ENCODE measurements at places on chromosomes 4 and X.

DNA sequence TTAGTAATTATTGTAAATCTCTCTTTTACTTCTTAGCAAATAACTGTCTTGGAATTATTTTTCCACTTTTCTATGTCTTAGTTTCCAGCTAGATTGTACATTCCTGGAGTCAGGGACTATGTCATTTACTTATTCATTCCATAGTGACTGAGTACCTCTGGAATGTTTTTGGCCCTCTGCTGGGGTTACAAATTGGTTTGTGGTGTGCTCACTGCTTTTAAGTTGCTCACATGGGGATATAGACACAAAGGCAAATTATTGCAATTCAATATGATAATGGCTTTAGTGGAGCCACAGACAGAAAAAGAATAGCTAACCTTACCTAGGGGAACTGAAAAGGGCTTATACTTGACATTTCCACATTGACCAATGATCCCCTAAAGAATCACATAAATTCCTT lies 63.7 kb upstream of the PDGFRA start:
- no peak for DNase-seq

DNA sequence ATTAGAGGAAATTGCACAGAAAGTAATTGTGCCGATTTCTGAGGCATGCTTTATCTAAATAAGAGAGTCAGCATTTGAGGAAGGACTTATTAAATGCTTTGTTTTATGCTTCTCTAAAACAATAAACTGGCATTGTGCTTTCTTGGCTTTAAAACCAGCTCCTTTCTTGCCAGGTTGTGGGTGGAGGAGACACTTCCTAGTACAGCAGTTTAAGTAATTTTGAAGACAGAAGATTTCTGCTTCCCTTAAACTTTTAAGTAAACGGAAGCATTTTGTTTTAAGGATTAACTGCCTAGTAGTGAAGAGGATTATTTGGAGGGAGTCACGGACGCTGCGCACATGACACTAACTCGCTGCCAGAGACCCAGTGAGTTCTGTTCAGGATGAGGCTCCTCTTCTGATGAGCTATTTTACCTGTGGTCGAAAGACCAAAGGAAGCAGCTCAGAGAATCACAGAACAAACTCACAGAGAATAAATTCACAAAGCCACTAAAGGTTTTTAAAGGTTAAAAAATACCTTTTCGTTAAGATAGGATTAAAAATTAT lies 169.5 kb downstream of the TLL1 start:
- DNase-seq: no peak

- peak; percentile 61 for DNase-seq
These were observed 477 bp downstream of the KLHL13 start for GRCh38 chrX:118115953-118116712.

DNA sequence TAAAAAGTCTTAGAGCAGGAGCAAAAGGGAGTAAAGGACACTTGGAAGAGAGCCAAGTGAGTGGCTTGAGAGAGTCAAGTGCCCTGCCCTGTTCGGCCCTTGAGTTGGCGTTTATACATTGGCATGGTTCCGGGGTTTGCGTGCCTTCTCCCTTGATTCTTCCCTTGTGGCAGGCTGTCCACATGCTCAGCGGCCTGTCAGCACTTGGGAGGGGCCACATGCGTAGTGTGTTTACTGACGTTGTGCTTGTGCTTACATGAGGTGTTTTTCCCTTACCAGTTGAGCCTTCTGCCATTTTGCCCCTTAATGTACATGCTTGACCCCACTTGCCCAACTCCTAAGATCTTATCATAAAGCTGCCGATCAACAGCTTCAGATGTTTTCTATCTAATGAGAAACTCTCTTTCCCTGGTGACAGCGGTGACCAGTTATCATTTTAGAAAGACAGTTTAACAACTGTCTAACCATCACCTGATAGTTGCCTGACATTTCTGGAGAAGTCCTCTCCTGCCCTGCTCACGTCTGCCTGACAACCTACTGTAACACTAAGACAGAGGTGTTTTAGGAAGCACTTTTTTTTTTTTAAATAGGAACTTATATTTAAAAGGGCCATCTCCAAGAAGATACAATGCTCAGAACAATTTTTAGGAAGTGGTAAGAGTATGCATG lies 49.5 kb upstream of the GC start:
- no peak for DNase-seq

- DNase-seq: no peak
These were observed 2.4 kb downstream of the CORIN start for GRCh38 chr4:47835494-47835893.

- DNase-seq: no peak
These were observed 2.9 kb upstream of the MSL3 start for GRCh38 chrX:11754958-11755645.

DNA sequence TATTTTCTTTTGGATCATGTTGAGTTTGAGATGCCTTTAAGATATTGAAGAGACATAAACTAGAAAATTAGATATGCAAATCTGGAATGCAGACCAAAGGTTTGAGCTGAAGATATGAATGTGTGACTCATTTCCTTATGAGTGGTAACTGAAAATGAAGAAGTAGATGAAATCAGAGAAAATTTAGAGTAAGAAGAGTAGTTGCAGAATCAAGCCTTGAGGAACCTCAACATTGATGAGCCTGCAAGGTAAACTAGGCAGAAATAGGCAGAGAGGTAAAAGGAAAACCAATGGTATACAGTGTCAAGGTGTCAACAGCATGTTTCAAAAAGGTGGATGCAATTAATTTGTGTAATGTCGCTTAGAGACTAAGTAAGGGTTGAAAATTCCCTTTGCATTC lies 142.8 kb downstream of the MOSPD2 start:
- no peak for DNase-seq

DNA sequence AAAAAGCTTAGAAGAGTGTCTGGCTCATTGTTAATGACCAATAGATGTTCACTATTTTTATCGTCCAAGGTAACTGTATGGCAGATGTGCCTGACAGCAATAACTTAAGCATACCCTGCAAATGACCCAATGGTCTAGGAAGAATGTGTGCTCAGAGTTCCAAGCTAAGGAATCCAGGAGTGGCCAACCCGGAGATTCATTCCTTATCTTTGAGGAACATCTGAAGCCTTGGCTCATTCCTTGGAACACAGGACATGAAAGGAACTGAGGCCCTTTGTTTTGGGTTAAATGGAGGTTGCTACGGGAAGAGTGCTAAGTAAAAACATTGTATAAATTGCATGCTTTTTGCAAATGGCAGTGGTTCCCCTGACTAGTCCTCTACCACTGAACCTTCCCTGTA lies 38.9 kb upstream of the EFNB1 start:
- DNase-seq: no peak

DNA sequence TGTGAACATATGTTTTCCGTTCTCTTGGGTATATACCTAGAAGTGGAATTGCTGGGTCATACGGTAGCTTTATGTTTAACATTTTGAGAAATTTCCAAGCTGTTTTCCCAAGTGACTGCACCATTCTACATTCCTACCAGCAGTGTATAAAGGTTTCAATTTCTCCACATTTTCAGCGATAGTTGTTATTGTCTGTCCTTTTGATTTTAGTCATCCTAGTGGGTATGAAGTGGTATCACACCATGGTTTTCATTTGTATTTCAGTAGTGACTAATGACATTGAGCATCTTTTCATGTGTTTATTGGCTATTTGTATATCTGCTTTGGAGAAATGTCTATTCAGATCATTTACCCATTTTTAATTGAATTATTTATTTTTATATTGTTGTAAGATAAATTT lies 2.4 kb downstream of the PPEF1 start:
- DNase-seq: no peak
